ENCODE measurements at places on chromosomes 7 and 10. TPM values are rescaled to one million over a fixed set of nuclear protein-coding genes. Genes with fewer than 3 reads are reported as not detected.

Gene DGKI
- total RNA-seq: 21.4 TPM

Gene BLNK
- not detected for total RNA-seq

Gene LRRC18
- not detected for total RNA-seq

Gene BTBD16
- not detected for total RNA-seq

GRCh38 chr7:31398815-31399214, 58.3 kb upstream of the NEUROD6 start:
- no peak for DNase-seq

GRCh38 chr7:77877791-77878190, 79.2 kb downstream of the PHTF2 start:
- no peak for DNase-seq

Gene ADCY1
- 1.5 TPM for total RNA-seq

All from activated CD4-positive, alpha-beta T cell treated with anti-CD3 and anti-CD28 coated beads, Interleukin-2, amount 10 ng/mL, durations not matched to agents 24 days and 14 days (primary cell).